ENCODE measurements at places on chromosomes 1 and 21.

- DNase-seq, result no peak
Measured at GRCh38 chr1:176485083-176485482, 22.1 kb downstream of the PAPPA2 start.

DNA sequence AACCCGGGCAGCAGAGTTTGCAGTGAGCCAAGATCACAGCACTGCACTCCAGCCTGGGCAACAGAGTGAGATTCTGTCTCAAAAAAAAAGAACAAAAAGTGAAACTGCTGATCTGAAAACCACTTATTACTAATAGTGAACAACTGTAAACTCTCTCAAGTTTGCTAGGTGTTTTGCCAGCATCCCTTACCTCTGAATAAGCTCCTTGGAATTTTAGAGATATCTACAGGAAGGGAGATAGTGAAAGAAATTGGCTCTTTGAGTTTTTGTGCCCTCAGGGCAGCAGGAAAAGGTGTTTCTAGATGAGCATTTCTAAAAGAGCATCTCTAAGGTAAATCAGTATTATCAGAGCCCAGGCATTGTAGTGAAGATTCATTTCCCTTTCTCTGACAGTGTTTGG is 27.1 kb downstream of the PARK7 start:
- no peak for DNase-seq

DNA sequence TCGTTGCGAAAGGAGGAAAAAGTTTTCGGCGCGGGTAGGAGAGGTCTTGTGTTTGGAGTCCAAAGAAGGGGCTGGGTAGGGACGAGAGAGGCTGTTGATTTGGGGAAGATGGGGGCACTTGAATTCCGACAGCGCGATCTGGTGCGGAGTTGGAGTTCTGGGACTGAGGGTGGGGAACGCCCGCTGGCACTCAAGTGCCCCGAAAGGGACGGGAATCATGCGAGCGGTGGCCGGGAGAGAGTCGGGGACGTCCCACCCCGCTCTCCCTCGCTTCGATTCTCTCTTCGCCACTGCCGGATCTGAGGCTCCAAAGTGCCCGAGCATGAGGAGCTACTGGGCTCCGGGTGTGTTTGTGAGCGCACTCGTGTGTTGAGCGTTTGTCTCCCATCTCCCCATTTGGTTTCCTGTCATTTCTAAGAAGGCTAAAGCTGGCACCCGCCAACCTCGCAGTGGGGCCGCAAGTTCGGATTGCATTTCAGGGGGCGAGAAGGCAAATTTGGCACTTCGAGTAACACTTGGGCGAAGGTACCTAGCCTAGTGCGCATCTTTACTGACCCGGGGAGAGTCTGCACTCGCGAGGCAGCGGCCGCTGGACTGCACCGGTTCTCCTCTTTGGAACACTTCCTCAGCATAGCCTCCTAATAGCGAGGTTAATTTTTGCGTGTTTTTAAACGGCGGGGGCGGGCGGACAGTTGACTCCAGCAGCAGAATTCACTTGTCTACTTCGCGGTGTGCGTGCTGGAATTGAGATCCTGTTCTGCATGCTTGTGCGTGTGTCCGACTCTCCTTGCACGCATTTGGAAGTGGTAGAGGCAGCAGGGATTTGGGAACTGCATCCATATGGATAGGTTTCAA is 1.2 kb downstream of the CHRM3 start:
- no peak for DNase-seq

DNA sequence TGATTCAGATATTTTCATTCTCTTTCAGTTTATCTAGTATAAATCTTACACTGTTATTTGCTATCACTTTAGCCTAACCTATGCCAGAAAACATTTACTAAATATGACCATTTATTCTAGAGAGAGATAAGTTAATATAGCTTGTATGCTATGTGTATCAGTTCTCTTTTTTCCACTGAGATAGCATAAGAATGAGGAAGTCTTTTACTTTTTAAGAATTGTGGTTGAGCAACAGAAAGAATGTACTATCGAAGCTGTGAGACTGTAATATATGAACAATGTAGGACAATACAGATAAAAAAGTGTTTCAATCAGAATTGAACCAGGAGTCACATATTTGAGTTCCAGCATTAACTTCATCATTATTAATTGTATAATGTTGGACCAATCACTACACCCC is 479.9 kb upstream of the PLXNA2 start:
- no peak for DNase-seq

GRCh38 chr21:44426663-44427191 is 28.6 kb upstream of the LRRC3 start:
- no peak for DNase-seq

DNA sequence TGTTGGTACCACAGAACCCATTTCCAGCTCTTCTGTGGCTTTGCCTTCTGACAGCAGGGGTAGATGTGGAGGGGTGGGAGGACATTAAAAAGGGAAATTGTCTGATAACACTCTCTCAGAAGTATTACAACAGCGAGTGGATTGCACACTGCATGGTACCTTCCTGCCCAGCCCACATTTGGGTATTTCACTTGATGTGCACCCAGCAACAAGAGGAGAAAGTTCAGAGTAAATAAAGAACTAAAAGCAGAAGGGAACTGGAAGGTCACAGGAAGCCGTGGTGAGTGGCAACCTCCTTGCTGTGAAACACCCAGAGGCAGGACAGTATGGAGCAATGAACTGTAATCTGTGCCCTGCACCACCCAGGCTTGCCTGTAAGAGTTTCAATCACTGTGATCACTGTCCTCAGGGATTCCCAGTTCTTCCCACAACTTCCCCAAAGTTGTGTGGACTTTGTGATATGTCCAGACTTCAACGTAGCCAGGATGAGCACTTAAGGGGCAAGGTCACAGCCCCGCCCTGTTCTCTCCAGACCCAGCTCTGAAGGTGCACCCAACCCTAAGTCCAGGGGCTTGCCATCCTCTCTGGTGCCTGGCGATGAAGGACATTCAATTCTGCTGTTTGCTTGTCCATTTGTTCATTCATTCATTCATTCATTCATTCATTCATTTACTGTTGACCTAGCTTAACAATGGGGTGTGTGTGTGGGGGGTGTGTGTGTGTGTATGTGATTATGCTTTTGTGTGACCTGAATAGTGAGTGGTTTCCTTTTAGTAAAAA is 18.7 kb upstream of the F5 start:
- no peak for DNase-seq

GRCh38 chr1:151502859-151503780 is 8.1 kb upstream of the CGN start:
- DNase-seq, result no peak

DNA sequence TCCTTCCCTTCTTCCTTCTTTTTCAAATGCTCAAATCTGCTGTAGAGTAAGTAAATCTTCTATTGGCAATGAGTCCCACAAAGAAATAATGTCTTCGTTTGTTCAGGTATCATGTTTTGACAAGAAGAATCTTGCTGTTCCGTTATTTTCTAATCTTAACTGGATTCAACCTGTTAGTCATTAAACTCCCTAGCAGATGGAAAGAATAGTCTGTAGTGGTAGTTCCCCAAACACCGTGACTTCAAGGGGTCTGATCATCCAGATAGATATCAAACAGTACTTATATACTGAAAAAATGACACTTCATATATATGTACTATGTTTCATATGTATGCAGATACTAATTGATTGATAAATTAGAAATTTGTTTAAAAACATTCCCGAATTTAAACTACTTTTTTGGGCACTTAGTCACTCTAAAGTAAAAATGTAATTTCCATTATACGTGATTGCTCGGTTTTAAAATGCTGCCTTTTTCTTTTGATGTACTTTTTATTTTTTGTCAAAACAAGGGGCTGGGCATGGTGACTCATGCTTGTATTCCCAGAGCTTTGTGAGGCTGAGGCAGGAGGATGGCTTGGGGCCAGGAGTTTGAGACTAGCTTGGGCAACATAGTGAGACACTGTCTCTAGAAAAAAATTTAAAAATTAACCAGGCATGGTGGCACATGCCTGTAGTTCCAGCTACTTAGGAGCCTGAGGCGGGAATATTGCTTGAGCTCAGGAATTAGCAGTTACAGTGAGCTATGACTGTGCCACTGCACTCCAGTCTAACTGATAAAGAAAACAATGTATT is 335.7 kb upstream of the SNX7 start:
- peak; percentile 96 for DNase-seq

- no peak for DNase-seq
Measured at GRCh38 chr1:78894811-78895210, 111.7 kb downstream of the ADGRL4 start.

GRCh38 chr1:173269490-173270230 is 62.5 kb upstream of the TNFSF4 start:
- DNase-seq, result peak; percentile 92

DNA sequence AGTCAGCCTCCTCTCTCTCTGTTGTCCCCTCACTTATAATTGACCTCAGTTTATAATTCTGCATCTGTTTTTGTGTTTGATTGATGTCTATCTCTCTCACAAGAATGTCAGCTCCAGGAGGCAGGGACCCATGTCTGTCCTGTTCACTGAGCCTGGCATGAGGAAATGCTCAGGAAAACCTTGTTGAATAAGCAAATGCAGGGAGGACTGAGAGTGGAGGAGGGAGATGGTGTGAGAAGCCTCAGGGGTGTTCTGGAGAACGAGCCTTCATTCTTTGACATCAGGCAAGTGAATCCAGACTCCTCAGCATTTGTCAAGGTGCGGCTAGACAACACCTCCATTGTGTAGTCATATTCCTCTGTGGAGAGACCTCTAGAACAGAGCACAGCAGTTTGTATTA is 45.5 kb downstream of the MAN1C1 start:
- no peak for DNase-seq

GRCh38 chr21:43306911-43307676 is 119.8 kb downstream of the SIK1 start:
- peak; percentile 27 for DNase-seq

- no peak for DNase-seq
Measured at GRCh38 chr1:184854036-184854435, 99.4 kb upstream of the EDEM3 start.

DNA sequence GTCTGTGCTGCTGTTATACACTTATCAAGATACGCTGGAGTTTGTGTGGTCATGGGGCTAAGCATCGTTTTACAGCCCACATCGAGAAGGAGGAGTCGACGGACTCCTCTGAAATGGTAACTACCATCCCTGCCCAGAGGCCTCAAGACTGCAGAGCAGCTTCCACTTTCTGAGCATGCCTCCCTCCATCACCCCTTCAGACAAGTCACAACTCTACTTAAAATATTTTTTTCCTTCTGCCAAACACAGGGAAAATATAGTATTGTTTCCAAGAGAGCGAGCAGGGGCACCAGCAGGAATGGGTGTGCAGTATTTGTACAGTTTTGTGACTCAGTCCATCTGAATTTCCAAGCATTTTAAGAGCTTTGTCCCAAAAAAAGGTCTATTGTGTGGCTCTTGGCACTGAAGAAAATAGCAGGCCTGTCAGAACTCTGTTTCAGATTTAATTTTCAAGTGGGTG is 14.1 kb downstream of the EVA1C start:
- DNase-seq, result peak; percentile 38

GRCh38 chr1:33548721-33549120 is 76.3 kb downstream of the ZSCAN20 start:
- DNase-seq, result no peak

GRCh38 chr1:115098979-115099692 is 9.8 kb upstream of the TSPAN2 start:
- DNase-seq, result peak; percentile 20

DNA sequence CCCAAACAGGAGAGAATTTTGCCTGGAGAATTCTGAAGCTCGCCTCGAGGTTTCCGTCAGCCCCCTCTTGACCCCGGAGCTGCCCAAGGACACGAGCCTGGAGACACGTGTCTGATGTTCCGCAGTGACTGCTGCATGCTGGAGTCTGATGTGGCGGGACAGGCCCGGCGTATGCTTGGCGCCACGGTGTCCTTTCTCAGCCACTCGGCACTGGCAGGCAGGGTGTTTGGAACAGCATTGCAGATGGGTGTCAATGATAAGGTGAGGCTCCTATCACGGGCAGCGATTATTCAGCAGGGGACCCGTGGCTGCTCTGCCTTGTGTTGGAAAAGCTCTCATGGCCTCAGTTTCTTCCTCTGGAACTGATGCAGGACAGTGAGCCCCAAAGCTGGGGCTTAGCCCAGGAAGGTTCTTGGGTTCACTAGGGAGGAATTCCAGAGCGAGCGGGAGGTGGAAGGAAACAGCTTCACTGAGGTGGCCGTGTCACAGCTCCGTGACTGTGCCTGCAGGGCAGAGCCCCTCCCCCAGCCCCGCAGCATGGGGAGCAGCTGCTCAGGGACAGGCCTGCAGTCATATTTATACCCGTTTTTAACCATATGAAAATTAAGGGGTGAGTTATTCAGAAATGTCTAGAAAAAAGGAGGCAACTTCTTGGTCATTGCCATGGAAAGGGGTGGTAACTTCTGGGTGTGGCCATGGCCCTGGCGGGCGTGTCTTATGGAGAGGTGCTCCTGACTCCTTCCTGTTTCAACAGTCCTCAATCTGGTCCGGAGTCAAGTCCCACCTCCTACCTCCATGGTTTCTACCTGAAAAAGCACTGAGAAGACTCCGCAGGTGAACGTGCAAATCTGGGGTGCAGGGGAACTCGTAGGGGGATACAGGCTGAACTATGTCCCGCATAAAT is 123.4 kb downstream of the SIK1 start:
- no peak for DNase-seq

DNA sequence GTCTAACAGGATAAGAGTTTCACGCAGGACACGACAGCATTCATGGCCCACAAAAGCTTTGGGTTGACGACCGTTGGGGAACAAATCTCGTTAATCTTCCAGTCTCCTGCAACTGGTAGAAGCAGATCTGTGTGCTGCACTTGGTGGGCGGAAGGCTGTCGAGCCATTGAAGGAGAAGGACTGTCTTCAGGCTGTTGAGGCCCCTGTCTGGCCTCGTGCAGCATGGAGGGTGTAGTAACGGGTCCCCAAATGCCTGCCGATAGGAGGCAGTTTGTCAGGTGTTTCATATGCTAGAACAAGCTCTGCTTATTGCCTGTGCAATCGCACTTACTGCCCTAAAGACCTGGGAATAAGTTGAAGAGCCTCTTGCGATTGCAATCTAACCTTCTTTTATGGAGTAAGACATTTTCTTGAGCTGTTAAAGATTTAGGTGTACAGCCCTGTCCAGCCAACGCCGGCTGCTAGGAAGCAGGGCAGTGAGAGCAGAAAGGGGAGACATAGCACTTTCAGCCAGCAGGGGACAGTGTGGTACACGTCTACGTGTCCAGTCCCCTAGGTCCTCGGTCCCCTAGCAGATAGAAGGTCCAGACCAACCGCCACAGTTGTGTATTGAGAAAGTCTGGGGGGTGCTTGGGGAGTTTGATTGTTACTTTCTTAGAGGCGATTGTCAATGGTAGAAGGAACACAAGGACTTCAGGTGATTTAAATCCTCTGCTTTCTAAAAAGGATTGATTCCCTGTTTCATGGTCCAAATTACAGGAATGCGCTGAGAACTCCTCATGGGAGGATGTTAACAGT is 102.3 kb upstream of the TMPRSS2 start:
- peak; percentile 54 for DNase-seq

- no peak for DNase-seq
Measured at GRCh38 chr21:42062236-42063022, 8.7 kb upstream of the UMODL1 start.

- no peak for DNase-seq
Measured at GRCh38 chr1:200410566-200410878, 686 bp upstream of the ZNF281 start.

All from fibroblast of skin of scalp (primary cell).